EH (cell line): ENCODE measurements at places on chromosomes 12 and 14.

DNA sequence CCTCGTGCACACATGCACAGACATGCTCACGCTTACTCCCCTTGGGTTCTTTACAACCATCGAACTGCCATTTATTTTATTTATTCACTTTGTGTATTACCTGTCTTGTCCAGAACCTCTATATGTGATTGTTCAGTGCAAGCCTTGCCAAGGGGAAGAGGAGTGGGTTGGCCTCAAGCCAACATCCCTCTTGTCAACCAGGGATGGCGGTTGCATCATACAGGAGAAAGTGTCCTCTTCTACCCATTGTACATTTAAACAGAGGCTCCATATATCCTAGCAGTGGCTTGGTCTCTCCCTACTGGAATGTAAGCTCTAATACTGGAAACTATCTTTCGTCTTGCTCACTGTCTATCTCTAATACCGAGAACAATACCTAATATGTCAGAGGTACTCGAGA lies 108.4 kb downstream of the C12orf42 start:
- DNase-seq, result no peak

DNA sequence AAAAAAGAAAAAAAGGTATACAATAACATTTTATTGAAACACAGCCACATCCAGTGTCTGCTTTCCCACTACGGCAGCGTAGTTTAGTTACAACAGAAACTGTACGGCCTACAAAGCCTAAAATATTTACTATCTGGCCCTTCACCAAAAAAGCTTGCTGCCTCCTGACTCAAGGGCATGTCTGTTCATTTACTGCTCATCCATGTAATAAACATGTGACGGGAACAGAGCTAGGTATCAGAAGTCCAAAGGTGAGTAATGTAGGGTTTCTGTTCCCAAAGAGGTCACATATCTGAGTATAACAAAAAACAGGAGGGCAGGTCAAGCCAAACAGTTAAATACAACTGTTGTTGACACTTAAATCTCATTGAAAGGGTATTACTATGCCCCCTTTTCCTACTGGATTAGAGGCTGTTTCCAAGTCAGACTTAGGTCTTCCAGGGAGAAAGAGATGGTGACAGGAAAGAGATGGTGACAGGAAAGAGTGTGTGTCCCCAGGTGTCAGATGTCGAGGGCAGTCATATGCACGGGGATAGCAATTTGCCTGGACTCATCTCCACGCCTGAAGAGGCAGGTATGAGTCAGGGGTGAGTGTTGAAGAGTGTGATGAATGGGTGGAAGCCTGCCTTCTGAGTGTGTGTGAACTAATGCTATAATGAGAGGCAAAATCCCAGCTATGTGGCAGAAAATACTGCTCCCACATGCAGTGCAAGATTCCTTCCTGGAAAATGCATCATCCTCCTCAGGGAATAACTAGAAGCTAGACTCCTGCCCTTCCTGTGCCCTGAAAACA lies 77.7 kb downstream of the MAP3K9 start:
- no peak for DNase-seq

DNA sequence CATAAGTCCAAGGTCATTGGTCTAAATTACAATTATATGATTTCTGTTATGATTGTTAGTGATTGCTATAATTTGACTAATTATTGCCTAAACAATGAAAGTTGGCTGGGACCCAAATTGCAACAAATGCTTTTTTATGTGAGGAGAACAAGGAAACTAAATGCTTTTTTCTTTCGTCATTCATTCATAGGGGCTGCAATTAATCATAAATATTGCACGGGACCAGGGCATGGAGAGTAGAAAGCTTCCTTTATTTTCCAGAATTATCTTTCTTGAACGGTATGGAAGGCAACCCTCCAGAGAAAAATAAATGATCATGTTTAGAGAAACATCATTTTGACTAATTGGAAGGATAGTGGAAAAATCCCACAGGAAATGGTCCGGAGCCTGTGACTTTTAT lies 32.6 kb upstream of the ARHGAP5 start:
- no peak for DNase-seq

- DNase-seq, result no peak
Measured at GRCh38 chr12:75205558-75205957, 4.1 kb downstream of the KCNC2 start.

DNA sequence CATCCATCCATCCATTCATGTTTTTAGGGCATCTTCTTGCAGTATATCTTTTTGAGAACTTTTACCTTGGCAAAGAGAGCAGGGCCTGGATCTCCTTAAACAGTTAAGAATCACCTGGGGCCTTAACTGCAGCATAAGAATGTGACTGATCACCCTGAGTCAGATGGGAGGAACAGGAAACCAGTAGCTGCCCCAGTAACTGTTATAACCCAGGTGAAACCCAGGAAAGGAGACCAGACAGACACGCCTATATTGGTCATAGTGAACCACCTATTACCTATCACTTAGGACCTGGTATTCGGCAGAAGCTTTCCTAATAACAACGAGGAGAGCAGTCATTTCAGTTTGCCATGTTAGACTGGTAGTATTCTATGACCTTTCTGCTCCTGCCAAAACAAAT lies 43.4 kb upstream of the NR2C1 start:
- DNase-seq, result no peak

- DNase-seq, result no peak
Measured at GRCh38 chr14:68523326-68523610, 269.6 kb downstream of the ZFP36L1 start.

- no peak for DNase-seq
Measured at GRCh38 chr12:50580436-50580835, 75.7 kb downstream of the DIP2B start.

- DNase-seq, result no peak
Measured at GRCh38 chr12:13539051-13539450, 342.5 kb downstream of the EMP1 start.

DNA sequence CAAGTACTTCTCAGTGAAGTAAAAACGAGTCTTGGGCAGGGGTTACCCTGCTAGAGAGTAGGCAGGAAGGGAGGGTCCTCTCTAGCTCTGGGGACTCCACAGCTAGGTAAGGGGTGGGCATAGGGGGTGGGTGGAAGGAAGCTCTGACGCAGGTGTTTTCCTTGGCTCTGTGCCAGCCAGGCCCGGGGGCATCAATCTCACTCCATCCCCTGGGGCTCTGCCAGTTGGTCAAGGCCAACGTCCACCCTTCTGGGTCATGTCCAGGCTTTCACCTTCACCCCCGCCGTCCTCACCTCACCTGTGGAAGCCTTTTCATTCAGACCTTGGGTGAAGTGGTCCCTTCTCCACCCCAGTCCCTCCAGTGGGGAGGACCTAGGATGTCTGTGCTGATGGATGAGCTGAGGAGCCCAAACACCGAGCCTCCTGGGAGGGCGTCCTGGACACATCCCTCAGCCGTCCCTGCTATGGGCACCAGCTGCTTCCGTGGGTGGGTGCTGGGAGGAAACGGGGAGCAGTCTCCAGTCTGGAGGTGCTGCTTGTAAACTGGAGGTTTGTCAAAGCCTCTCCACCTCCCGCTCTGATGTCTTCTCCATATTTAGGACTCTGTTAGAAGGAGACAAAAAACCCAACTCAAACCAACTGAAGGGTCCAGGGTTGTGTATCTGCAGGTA lies 71.5 kb upstream of the SFSWAP start:
- no peak for DNase-seq

DNA sequence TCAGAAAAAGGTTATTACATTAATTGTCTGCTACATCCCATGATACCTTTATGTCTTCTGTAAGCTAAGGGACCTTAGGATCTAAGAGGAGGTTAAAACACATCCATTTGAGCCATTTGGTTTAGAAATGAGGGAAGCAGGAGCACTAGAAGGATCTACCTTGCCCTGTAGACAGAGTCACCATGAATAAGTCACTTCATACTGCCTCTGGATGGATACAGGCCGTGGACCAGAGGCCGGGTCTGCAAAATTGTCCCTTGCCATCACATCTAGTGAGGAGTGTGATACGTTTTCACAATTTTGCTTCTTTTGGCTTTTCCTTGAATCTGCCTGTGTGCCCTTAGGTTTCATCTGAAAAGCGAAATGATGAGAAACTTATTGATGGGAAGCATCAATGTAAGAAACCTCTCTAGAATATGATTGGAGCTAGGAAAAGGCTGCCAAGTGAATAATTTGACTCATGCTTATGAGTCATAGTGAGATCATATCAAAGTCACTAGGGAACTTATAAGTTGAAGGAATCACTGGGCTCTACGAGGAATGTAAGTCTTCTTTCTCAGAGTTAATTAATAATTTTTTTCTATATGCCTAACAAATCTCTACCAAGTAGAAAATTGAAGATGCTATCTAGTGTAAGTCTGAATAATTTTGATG lies 10.8 kb downstream of the GLRX5 start:
- peak; percentile 90 for DNase-seq

GRCh38 chr14:67474366-67474765 lies 14.2 kb downstream of the TMEM229B start:
- no peak for DNase-seq

GRCh38 chr14:97838986-97839385 lies 1041.8 kb downstream of the VRK1 start:
- no peak for DNase-seq

GRCh38 chr14:33839193-33840076 lies 111.4 kb downstream of the EGLN3 start:
- peak; percentile 52 for DNase-seq

DNA sequence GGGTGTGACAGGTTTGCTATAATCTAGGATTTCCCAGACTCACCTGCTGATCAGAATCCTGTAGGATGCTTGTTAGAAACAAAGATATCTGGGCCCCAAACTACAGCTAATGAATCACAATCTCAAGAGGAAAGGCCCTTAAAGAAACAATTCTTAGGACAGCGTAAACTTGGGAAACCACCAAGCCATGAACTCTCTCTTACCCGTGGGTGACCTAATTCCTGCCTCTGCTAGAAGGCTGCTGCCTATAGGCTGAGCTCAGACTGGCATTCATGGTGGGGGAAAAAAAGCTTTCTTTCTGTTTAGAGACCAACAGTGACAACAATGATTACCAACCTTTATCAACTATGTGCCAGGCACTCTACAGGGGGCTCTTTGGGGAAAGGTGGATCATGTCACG lies 213.9 kb upstream of the FKBP4 start:
- peak; percentile 47 for DNase-seq

GRCh38 chr14:33986804-33987203 lies 35.9 kb upstream of the EGLN3 start:
- peak; percentile 89 for DNase-seq

DNA sequence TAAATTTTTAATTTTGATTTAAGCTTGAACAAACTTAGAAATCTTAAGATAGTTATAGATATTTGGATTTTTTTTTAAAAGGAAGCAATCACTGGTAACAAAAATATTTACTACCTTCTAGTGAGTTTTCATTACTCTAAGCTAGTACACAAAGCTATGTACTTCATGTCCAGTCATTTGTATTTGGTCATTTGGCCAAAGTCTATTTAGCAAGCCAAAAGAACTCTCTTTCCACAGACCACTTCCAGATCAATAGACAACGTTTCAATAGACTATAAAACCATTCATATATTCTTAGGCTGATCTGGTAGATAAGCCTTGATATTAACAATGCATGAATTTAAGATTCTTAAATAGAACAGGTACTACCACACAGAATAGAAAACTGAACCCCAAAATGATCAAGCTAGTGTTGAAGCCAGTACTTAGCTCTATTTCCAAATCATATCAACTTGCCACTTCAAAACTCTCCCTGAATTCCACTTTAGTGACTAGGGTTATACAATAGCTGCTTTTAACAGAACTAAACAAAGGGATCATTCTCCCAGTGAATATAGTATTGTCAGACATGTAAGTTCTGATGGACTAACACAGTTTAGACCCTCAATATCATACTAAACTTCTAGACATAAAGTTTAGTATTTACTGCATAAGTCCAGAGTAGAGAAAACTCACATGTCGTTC lies 21.7 kb downstream of the CAPRIN2 start:
- DNase-seq, result no peak

GRCh38 chr12:45994736-45995135 lies 4.4 kb upstream of the SCAF11 start:
- DNase-seq, result no peak

GRCh38 chr14:46626876-46627275 lies 24.7 kb downstream of the RPL10L start:
- DNase-seq, result no peak

GRCh38 chr14:99009871-99010270 lies 262.1 kb downstream of the BCL11B start:
- DNase-seq, result no peak

- DNase-seq, result no peak
Measured at GRCh38 chr14:105899071-105899641, 372.8 kb downstream of the TMEM121 start.

DNA sequence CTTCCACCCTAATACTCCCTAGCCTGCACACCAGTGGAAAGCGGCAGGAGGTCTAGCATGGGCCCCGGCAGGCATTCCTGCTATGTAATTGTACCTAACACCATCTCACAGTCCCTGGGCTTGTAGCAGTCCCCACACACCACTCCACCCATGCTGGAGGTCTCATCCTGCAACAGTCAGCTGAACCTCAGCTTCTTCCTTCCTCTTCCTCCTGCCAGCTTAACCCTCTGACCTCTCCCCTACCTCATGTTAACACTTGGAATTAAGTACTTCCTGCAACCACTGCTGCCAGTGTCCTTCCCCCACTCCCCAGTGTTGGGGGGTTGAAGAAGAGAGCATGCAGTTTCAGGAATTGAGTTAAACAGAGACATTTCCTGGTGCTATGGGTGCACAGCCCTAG lies 7.6 kb downstream of the ADCY4 start:
- DNase-seq, result no peak

GRCh38 chr12:43766291-43766690 lies 7.5 kb downstream of the IRAK4 start:
- DNase-seq, result peak; percentile 42

- no peak for DNase-seq
Measured at GRCh38 chr12:116418551-116418950, 140.6 kb upstream of the MAP1LC3B2 start.

GRCh38 chr12:79128956-79129355 lies 264.4 kb downstream of the SYT1 start:
- DNase-seq, result no peak

DNA sequence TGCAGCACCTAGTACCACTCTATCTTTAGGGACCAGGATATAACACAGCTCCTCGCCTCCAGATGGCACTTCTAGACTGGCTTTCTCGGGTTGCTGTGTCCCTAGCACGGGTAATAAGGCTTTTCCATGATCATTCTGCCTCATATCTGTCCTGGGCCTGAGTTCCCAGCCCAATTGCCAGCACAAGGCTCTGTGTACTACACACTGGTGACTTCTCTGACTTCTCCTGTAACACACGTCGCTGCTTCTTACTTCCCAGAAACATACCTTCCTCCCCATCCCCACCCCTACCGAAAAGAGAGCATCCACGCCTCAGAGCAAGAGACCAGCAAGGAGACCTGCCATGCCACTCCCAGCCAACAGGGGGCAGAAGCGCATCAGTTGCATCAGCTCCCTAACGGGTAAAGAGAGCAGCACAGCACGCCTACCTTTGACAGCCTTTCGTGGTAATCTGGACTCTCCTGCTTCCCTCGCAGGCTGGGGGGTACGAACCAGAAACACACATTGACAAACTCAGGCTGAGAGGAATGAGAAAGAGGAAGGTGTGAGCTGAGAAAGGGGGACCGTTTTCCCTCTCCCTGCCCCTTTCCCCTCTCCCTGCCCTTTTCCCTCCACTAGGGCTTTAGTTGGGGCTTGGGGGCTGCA lies 21.2 kb upstream of the ZNF740 start:
- peak; percentile 81 for DNase-seq

- no peak for DNase-seq
Measured at GRCh38 chr12:52200086-52200780, 8.4 kb upstream of the KRT80 start.
